G401 (cell line): ENCODE measurements at places on chromosomes 7 and 10.

DNA sequence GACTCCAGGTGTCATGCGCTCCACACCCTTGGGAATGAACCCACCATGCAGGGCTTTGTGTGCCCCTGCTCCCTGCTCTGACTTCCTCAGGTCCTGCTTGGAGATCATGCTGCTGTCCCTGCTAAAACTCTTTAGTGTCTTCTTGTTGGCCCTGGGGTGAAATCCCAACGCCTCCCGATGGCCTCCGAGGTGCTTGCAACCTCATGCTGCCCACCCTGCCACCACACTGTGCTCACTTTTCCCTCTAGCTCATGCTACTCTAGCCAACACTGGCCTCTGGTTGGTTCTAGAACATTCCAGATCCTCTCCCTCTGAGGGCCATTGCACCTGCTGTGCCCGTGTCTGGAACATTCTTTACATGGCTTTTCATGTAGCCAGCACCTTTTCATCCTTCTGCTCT lies 227.7 kb downstream of the ADAM12 start:
- DNase-seq: no peak

GRCh38 chr10:97849687-97850402 lies at the start of gene GOLGA7B:
TSS of gene GOLGA7B (plus strand) at chr10:97849843. CDS start at chr10:97850304, 461 bp downstream.
- DNase-seq: peak; percentile 79

GRCh38 chr10:71131096-71131495 lies 81.3 kb upstream of the UNC5B start:
- DNase-seq: no peak

GRCh38 chr10:118621304-118621942 lies 26.0 kb upstream of the PRLHR start:
- DNase-seq: no peak

DNA sequence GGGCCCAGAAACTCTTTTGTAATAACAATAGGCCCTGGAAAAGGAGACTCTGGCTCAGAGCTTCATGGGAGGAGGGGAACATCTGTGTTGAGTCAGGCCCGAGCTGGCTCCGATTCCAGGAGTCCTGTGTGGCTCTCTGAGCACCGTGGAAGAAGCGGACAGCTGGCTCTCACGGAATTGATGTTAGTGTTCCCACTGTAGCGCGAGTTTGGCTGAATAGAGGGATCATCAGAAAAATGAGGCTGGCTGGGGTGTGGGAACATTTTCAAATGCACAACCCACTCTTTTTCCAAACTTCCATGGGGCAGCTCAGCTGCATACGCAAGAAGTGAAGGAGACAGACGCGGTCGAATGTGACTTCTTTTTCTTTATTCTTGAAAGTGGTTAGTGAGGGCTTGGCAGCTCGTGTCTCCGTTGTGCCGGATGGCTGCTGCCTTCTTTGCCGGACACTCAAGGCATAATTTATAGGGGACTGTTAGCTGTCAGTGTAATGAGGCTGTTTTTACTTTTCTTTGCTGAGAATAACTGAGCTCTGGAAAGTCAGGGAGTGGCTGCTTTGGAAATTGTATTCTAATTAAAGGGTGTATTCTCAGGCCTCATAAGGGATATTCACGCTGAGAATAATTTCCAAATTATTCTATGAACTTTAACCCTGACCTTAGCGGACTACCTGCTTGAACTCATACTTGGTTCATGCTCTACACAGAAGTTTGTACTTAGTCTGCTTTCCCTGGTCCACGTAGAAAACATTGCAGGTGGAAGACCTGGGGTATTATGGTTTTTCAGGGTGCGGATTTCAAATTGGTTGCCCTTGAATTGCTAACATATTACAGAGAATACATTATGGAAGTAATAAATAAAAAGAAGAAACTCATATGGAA lies 23.1 kb downstream of the MDFIC start:
- no peak for DNase-seq
